ENCODE measurements at places on chromosomes 13 and 19.

- DNase-seq = no peak
These were observed 910.8 kb upstream of the SLITRK6 start for GRCh38 chr13:86710013-86710412.

DNA sequence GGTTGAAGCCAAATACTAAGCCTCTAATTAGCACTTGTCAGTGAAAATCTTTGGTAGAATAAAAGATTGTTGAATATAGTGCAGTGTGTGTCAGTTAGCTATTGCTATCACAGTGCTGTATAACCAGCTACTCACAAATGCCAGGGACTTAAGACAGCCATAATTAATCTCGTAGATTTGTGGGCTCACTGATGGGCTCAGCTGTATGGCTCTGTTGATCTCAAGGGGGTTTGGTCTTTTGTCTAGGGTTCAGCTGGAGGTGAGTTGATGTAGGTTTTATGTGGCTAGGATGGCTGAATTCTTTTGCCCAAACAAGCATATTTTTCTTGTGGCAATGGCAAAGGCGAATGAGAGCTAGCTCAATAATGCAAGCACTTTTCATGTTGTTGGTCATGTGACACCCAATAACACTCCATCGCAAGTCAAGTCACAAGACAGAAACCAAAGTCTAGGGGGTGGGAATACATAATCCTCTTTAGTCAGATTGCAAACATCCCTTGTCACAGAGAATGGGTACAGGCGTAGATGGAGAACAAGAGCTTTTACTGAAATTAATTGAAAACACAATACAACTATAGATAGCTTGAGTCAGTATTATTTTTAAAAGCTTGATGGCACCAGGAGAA is 121.7 kb upstream of the EDNRB start:
- DNase-seq = no peak

- no peak for DNase-seq
These were observed 288.2 kb downstream of the MYO16 start for GRCh38 chr13:108917581-108917980.

- DNase-seq = no peak
These were observed 16.4 kb downstream of the SMIM24 start for GRCh38 chr19:3463714-3464586.

DNA sequence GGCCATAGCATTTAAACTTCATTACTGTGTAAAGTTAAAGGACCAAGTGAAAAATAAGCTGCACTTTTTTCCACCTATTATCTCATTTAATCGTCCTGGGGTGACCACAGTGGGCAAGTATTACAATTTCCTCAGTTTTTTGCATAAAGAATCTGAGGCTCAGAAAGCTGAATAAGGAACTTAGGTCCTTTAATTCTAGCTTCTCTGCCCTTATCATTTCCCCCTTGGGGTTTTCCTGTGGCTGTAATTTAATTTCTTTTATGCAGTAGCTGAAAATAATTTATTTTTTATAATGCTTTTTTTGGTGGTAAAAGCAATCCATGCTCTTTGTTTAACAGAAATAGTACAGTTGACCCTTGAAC is 59.8 kb upstream of the RCBTB2 start:
- no peak for DNase-seq

- DNase-seq = no peak
These were observed 29.0 kb downstream of the UPF1 start for GRCh38 chr19:18860725-18861124.

- DNase-seq = no peak
These were observed 942.6 kb upstream of the SLC10A2 start for GRCh38 chr13:104008541-104009435.

DNA sequence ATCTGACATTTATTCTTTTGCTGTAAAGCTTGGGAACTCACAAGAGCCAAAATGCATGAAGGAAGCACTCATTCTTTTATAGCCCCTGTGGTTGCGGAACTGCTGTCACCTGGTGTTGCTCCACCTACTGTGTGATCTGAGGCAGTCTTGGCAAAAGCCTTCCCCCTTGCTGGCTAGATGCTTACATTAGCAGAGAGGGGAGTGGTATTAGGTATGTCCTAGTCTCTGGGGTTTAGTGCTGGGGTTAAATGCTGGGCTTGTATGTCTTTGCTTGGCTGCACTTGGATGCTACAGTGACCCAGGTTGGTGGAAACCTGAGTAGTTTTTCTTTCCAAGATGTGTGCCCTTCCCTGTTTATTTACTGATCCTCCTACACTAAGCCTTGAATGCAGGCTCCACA is 99.3 kb downstream of the WDFY2 start:
- no peak for DNase-seq

GRCh38 chr13:74919914-74920313 is 562.1 kb downstream of the TBC1D4 start:
- no peak for DNase-seq

- DNase-seq = no peak
These were observed 521.9 kb downstream of the KLF5 start for GRCh38 chr13:73580513-73581267.

DNA sequence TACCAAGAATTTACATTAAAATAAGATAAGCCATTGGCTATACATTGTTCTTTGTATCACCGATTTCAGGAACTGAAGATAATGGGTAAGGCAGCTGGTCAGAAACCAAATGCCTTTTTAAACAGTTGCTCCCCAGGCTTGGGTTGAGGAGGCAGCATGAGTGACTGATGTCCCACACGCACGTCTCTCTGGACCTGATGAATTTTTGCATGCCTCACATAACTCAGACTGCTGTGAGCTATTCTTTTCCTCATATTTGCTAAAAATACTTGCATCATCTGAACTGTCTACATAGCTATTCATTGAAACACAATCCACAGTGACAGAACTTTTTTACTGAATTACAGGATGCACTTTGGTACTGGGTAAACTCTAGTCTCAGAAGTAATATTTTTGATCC is 123.6 kb upstream of the MAB21L1 start:
- no peak for DNase-seq

DNA sequence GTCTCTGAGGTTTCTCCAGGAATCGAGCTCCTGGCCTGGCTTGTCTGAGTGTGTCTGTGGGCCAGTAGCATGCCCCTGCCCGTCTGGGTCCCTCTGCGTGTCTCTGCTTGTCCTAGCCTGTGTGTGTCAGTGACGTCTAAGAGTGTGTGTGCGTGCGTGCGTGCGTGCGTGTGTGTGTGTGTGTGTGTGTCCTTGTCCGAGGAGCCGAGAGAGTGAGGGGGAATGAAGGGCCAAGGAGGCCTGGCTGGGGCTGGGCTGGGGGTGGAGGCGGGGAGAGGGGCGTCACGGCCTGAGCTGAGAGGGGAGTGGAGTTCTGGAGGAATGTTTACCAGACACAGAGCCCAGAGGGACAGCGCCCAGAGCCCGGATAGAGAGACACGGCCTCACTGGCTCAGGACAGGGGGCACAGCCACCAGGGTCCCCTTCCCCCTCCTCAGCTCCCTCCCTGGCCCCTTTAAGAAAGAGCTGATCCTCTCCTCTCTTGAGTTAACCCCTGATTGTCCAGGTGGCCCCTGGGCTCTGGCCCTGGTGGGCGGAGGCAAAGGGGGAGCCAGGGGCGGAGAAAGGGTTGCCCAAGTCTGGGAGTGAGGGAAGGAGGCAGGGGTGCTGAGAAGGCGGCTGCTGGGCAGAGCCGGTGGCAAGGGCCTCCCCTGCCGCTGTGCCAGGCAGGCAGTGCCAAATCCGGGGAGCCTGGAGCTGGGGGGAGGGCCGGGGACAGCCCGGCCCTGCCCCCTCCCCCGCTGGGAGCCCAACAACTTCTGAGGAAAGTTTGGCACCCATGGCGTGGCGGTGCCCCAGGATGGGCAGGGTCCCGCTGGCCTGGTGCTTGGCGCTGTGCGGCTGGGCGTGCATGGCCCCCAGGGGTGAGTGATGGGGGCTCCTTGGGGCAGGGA is at the start of gene AXL:
TSS of gene AXL (plus strand) at position 609 of the 893 bp plus-strand sequence. CDS start at position 779, 170 bp downstream.
- DNase-seq = peak; percentile 21

GRCh38 chr19:5894704-5895349 is 8.8 kb downstream of the NDUFA11 start:
- DNase-seq = no peak

- DNase-seq = no peak
These were observed 44.1 kb upstream of the ZNF780A start for GRCh38 chr19:40134866-40135265.

DNA sequence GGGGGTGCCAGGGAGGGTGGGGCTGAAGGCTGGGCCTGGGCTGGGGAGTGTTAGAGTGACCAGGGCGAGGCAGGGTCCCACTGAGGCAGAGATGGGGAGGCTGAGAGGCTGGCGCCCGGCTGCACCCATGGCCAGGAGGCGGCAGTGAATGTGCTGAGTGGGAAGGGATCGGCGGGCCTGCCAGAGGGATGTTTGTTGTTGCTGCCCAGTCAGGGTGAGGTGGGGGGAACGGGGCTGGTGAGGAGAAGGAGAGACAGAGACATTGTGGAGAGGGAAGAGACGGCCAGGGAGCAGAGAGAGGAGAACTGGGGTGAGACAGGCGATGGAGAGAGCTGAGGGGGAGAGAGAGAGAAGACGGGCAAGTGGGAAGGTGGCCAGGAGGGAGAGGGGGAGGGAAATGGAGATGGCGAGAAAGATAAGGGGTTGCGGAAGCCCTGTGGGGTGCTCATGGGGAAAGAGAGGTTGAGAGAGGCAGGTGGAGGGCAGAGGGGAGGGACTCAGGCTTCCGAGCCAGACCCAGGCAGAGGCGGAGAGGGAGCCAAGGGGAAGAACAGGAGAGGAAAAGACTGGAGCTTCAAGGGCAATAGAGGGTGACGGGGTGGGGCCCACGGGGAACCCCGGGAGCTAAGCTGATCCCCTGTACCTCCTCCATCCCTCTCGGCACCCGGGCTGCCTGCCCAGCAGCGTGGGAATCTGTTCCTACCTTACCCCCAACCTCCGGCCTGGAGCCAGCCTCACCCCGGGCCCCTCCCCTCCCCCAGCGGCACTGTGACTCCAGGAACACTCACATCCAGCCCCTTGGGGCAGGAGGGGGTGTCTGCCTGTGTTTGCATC is 690 bp upstream of the B3GNT8 start:
- peak; percentile 35 for DNase-seq

DNA sequence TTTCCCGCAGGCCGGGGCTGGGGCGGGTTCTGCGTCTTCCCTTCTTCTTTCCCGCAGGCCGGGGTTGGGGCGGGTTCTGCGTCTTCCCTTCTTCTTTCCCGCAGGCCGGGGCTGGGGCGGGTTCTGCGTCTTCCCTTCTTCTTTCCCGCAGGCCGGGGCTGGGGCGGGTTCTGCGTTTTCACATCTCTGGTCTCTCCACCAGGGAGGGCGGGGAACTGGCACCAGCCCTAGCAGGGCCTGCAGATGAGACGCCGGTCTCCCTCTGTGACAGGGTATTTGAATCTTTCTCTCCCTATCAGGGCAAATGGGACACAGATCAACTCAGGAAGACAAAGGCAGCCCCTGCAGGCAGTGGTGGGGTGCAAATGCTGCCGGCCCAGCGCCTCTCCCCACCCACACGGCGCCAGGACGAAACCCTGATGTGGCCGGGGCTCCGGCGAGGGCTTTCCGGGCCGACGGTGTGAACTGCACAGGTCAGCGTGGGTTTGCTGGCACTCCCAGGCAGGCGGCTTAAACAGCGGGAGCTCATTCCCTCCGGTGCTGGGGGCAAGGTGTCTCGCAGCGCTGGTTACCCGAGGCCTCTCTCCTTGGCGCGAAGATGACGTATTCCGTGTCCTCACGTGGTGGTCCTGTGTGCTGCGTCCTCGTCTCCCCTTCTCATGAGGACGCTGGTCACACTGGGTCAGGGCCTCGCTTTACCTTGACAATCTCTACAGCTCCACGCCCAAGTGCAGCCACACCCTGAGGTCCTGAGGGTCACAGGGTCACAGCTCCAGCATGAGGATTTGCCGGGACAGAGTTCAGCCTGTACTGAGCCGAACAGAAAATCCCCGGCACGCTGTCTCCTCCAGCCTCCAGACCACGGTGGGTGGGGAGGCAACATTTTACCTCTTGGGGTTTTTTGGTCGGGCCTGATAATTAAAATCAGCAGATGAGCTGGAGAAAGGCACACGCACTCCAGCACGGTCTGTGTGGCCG is 717 bp upstream of the C13orf46 start:
- no peak for DNase-seq

GRCh38 chr13:24777171-24777570 is 13.2 kb downstream of the RNF17 start:
- no peak for DNase-seq

DNA sequence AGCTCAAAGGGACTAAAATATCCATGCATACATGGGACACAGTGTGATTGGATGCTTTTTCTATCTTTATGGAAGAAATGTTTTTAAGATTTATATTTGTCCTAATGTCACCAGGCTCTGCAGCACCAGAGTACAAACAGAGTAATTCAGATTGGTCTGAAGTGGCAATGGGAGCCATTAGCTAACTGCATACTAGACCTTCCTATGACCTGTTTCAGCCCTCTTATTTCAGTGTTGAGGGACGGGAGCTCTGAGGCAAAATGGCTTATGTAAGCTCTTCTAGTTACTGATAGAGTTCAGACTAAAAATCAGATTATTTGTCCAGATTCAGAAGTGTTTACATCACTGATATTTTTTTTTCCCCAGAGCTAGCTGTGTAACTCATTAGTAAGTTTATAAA is 4.9 kb downstream of the SLAIN1 start:
- no peak for DNase-seq

GRCh38 chr19:13255041-13255718 is 105.0 kb downstream of the IER2 start:
- no peak for DNase-seq

GRCh38 chr13:27559719-27560118 is 60.6 kb downstream of the LNX2 start:
- no peak for DNase-seq

- DNase-seq = no peak
These were observed 65.7 kb downstream of the DACH1 start for GRCh38 chr13:71801165-71801760.

DNA sequence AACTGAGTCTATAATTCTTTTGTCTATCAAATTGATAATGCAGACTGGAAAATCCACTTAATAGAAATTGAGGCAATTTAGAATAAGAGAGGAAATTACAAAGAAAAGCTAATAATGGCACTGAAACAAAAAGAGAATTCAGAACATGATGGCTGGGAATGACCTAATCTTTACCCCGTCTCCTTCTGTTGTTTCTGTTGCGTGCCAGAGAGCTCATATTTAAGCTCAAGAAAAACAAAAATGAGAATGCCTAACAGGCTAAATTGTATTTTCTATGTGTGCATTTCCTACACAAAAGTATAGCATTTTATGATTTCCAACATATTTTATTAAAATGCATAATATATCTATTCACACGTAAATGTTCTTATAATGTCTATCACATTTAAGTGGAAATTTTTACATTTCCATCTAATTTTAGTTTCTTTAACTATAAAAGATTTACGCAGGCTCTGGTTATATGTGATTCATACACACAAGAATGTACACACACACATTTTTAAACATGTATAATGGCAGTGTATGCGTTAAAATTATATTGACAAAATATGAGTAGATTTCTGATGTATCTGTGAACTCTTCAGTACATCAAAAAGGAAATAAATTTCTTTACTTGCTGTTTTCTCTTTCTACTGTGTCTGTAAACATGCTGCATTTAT is 432.3 kb downstream of the SLITRK6 start:
- peak; percentile 51 for DNase-seq

Data from cerebellum (tissue), 4 donors.